ENCODE measurements at places on chromosomes 1 and 21. TPM values are rescaled to one million over a fixed set of nuclear protein-coding genes. Genes with fewer than 3 reads are reported as not detected.

GRCh38 chr1:222233444-222234158, 314.3 kb downstream of the HHIPL2 start:
- peaks cover 10% of the 10 kb centered on the region for H3K27me3 ChIP-seq
- no peak for DNase-seq
- no peak overlapping the region for H3K27ac ChIP-seq

- H3K4me3 ChIP-seq = peak overlapping the region; percentile 91
- no peak for DNase-seq
- peaks cover 69% of the 10 kb centered on the region for H3K4me1 ChIP-seq
- peak overlapping the region; percentile 100 for H3K27ac ChIP-seq
Observed at GRCh38 chr1:26786437-26787380, 1.0 kb upstream of the PIGV start.

GRCh38 chr1:6414881-6415626, 4.7 kb downstream of the HES2 start:
- H3K36me3 ChIP-seq = no peaks in the 10 kb centered on the region
- H3K4me1 ChIP-seq = peaks cover 15% of the 10 kb centered on the region
- peak overlapping the region; percentile 36 for H3K4me3 ChIP-seq
- H3K27ac ChIP-seq = no peak overlapping the region

Gene DYNLT4
- total RNA-seq = not detected

Gene RCC2
- total RNA-seq = 88.6 TPM

Gene VSIG8
- not detected for total RNA-seq

Measured in chondrocyte (in vitro differentiated cells).